ENCODE measurements at places on chromosomes 3 and 15.
A peak's percentile ranks its signal among the peaks of the same experiment; 100 is the strongest.

GRCh38 chr15:29324746-29325145, 55.1 kb upstream of the NSMCE3 start:
- no peak for DNase-seq

DNA sequence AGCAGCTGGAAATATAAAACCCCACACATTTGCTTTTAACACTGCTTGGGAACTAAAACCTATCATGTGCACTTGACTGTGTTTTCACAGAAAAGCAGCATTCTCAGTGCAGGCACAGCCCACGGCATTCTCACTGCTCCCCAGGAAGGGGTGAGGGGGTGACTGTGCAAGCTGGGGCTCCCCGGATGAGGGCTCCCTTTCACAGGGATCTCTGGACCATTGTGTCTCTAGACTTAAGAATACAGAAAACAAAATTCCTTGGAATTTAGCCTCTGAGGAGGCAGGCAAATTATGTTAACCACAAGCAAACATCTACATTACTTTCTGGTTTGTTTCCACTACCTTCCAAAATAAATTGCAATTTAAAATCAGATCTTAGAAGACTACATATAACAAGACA, 100.3 kb downstream of the FSIP1 start:
- no peak for DNase-seq

DNA sequence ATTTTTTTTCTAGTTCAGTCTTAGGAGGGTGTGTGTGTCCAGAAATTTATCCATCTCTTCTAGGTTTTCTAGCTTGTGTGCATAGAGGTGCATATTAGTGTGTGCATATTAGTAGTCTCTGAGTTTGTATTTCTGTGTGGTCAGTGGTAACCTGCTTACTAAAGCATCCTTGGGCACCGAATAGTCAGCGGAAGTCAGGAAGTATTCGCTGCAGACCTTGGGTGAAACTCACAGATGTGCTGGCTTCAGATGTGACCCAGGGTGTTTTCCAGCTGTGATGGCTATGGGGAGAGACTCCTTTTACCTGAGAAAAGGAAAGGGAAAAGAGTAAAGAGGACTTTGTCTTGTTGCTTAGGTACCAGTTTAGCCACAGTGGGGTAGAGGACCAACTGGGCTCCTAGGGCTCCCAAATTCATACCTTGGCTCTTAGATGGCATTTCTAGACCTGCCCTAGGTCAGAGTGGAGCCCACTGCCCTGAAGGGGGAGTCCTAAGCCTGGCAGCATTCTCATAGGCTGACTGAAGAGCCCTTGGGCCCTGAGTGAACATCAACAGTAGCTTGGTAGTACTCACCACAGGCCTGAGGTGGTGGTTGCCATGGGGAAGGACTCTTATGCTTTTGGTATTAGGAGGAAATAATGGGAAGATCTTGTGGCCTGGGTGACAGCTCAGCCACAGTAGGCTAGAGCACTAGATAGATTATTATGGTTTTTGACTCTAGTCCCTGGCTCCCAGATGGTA, 286.0 kb upstream of the ZPLD1 start:
- no peak for DNase-seq

GRCh38 chr3:80734920-80735319, 967.1 kb upstream of the ROBO1 start:
- no peak for DNase-seq

DNA sequence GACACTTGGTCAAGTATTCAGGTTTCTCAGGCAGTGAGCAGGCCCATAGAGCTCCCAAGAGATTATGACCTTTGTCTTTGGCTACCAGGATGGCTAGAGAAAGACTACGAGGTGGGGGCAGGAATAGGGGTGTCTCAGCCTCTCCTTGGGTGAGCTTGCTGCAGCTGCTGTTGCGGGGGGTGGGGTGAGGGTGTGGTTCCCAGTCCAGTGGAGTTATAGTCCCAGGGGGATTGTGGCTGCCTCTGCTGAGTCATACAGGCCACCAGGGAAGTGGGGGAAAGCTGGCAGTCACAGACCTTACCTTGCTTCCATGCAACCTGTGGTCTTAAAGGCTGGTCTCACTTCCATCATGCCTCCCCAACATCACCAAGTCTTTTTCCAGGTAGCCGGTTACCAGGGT, 31.7 kb downstream of the ATP2C1 start:
- DNase-seq, result no peak

GRCh38 chr3:38610436-38610835, 39.1 kb downstream of the SCN5A start:
- DNase-seq, result no peak

DNA sequence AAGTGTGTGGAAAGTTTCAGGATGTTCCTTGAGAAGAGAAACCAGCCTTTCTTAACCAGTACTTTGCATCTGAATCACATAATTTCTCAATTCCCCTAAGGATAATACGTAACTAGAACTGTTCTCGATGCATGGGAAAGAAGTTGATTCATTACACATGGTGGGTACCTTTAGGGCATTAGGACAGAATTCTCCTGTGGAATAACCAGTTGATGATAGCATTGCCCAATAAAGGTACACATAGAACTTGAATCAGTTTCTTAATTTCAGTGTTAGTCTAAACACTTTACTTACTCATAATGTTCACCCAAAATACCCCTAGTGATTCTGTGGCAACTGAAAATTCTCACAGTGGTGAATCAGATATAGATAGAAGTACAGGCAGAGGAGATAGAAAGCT, 1030.9 kb downstream of the ROBO1 start:
- peak; percentile 13 for DNase-seq

GRCh38 chr15:37136666-37137065, 36.3 kb upstream of the MEIS2 start:
- no peak for DNase-seq

GRCh38 chr3:70108072-70108471, 108.5 kb downstream of the SAMMSON start:
- no peak for DNase-seq

DNA sequence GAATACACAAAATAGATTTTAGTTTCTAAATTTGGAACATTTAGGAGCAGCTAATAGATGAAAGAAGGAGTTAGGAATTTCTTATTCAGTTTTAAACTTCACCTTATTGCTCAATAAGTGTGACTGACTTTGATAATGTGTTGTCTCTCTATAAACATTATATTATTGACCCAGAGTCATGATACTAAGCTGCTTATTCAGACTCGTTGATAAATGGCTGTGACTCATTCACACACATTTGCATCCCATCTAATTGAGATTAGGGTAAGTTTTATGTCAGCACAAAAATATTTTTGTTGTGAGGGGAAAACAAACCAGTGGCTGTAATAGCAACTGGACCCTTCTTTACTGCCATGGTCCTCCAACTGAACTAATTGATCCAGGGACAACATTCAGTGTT, 137.6 kb downstream of the GOLIM4 start:
- DNase-seq, result no peak

GRCh38 chr15:78766041-78766440, 45.2 kb downstream of the ADAMTS7 start:
- no peak for DNase-seq

DNA sequence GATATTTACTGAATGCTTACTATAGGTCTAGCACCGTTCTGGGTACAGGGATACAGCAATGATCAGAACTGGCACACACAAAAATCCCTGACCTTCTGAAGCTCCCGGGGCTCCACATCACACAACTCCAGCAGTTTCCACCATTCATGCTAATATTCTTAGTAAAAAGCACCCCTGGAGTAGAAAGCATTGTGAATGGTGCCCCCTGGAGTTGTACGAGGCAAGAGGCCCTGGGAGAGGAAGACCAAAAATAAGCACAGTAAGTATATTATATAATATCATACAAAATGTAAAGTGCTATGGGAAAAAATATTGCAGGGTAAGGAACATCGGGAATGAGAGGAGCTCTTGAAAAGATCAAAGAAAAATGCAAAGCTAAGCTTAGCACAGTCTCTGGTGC, 790 bp upstream of the SRGAP3 start:
- no peak for DNase-seq

DNA sequence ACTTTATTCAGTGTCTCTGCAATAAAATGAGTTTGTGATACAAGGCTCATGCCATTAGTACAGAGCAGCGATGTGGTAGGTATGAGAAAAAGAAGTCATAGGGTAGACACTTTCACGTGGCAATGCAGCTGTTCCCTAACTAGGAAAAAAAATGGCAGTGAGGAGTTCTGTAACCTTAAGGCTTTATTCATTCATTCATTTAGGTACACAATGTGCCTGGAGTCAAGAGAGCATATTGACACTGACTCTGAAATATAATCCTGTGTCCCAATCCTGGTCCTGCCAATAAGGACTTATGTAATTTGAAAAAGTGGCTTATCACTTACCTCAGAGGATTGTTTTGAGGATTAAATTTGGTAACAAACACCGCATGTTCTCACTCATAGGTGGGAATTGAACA, 173.0 kb upstream of the AZI2 start:
- no peak for DNase-seq

GRCh38 chr15:81957698-81958097, 88.1 kb downstream of the MEX3B start:
- no peak for DNase-seq

DNA sequence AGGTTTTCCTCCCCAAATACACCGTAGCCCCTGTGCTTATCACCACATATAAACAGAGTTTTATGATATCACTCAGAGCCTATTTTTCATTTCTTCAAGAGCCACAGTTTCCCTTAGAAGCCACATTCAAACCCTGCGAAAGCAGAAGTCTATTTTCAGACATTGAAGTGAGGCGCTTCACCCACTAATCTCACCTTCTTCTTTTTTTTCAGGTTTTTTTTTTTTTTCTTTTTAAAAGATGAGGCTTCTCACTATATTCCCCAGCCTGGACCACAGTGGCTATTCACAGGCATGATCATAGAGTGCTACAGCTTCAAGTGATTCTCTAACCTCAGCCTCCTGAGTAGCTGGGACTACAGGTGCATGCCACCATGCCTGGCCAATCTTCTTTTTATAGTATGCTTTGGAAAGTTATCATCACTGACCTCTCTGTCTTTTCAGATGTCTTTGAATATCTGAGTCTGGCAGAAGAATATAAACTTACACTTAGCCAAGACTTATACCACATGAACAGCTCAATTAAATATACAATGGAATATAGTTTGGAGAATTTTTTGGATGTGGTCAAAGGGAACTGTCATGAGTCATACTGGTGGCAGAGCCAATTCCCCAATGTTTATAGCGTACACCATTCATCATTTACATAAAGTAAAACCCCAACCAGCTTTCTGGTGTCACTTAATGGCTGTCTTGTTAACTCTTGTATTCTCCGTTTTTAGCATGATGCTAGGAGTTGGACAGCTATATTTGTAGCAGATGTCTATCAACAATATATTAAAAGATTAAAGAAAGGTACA, 59.7 kb upstream of the CCDC50 start:
- DNase-seq, result no peak

GRCh38 chr3:78907367-78907766, 860.4 kb downstream of the ROBO1 start:
- DNase-seq, result no peak

DNA sequence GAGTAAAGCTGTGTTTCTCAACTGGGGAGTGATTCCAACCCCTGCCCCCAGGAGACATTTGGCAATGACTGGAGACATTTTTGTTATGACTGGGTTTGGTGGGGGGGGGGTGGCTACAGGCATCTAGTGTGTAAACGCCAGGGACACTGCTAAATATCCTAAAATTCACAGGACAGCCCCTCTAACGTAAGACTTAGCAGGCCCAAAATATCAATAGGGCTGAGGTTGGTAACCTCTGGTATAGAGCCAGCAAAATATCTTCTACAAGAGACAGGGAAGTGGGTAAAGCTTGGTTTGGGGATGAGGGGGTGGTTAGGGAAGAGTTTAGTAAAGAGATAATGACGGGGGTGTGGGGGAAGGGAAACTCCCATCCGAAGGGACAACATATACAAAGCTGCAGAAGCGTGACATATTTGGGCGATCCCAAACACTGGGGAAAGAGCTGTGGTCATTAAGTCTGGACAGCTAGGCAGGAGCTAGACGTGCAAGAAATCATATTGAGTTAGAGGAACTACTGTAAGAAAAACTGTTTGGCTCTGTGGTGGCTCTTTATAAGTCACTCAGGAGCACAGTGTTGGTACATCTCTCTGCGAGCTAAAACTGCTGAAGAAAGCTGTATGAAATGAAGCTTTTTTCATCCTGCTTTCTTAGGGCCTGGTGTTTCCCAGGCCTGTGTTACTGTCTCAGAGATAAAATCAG, 697 bp upstream of the TRIM69 start:
- DNase-seq, result no peak

- no peak for DNase-seq
Observed at GRCh38 chr15:57726411-57726810, 19.9 kb downstream of the POLR2M start.

DNA sequence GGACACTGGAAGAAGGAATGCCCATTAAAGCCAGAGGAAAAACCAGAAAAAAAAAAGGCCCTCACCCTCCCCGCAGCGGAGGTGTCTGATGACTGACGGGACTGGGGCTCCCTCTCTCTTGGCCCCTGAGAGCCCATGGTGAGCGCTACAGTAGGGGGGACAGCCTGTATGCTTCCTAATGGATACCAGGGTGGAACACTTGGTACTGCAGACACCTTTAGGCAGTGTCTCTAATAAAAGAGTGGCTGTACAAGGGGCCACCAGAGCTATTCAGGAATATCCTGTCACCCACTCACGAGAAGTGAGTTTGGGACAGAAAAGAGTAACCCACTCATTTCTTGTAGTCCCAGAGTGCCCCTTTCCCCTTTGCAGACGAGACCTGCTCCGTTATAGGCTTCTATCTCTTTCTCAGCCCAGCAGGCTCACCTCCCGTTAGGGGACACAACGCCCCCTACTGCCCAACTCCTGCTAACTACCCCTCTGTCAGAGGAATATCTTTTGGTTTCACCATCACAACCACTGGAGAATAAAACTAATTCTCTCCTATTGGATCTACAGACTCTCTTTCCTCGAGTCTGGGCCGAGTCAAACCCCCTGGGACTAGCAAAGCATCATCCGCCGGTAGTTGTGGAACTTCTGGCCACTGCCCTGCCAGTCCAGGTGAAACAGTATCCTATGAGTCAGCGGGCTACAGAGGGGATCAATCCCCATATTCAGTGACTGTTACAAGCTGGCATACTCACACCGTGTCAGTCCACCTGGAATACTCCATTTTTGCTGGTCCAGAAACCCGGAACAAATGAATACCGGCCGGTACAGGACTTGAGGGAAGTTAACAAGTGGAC, 40.8 kb downstream of the ZBTB11 start:
- peak; percentile 27 for DNase-seq

- DNase-seq, result no peak
Observed at GRCh38 chr3:186953011-186953487, 22.7 kb downstream of the ST6GAL1 start.

- no peak for DNase-seq
Observed at GRCh38 chr3:126341755-126342150, 15.5 kb downstream of the KLF15 start.

GRCh38 chr15:67101911-67102598, 36.7 kb downstream of the SMAD3 start:
- DNase-seq, result no peak
